CD4-positive, alpha-beta T cell treated with Interleukin-4 for 1 hour (primary cell): ENCODE measurements at places on chromosomes 6 and 20.

- no peak for DNase-seq
Observed at GRCh38 chr6:160927416-160927815, 64.2 kb upstream of the MAP3K4 start.

GRCh38 chr6:165218829-165219228, 90.6 kb downstream of the C6orf118 start:
- no peak for DNase-seq

- no peak for DNase-seq
Observed at GRCh38 chr20:50040432-50041245, 57.9 kb downstream of the SNAI1 start.

- no peak for DNase-seq
Observed at GRCh38 chr6:11327961-11328360, 95.5 kb upstream of the NEDD9 start.

DNA sequence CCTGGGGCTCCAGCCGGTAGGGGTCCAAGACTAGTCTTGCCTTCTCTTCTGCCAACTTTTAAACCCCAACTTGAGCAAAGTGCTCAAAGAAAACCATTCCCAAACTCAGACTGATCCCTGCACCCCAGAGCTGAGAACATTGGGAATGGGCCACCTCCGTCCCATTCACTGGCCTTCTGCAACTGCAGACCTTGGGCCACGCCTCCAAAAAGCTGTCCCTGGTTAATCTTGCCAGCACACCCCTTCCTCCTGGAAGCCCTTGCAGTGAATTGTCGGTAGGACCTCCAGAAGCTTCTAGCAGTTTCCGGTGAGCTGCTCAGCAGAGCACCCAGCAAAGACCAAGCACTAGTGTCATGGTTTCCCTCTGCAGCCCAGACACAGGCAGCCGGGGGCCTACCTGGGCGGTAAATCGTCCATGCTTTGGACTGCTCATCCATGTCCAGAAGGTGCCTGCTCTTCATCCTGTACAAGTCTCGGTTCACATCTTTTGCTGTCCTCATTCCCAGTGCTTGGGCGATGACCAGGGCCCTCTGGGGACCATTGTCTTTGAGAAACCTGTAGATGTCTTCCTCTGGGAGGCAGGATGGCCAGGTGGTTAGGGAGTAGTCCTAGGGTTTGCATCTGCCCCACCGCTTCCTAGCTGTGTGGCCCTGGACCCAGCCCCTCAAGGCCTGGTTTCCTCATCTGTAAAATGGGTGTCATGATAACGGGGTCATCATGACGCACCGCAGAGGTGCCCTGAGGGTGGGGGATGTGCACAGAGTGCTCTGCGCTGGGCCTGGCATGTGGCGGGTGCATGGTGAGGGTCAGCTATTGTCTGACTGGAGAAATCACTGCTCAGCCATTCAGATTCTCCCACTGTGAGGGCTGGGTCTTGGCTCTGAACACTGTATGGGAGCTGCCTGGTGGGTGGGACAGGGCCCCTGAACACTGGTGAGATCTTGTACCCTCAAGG, 5.5 kb downstream of the ZBP1 start:
- DNase-seq: no peak

- DNase-seq: no peak
Observed at GRCh38 chr6:112176175-112176574, 78.2 kb downstream of the LAMA4 start.

DNA sequence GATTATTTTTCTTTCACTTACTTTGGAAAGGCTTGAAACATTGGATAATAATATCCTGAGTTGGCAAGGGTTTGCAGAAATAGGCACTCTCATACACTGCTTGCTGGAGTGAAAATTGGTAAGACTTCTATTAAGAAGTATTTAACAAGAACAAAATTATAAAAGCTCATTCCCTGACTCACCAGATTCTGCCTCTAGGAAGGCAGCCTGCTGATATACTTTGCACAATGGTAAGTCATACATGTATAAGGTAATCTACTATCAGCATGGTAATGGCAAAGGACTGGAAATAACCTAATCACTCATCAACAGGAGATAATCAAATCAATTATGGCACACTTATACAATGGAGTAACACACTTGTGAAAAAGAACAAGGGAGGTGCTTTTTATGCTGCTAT, 85.8 kb downstream of the PLCG1 start:
- no peak for DNase-seq

GRCh38 chr20:63655249-63655648, 2.0 kb upstream of the STMN3 start:
- DNase-seq: no peak
